ENCODE measurements at places on chromosomes 2 and 18. TPM values are rescaled to one million over a fixed set of nuclear protein-coding genes. Genes with fewer than 3 reads are reported as not detected.

TCF7L1 gene
- 2.2 TPM for total RNA-seq

FKBP1B gene
- 5.3 TPM for total RNA-seq

IL36G gene
- total RNA-seq = not detected

RFX8 gene
- total RNA-seq = 46.7 TPM

SCN9A gene
- total RNA-seq = 0.78 TPM

ANKRD62 gene
- not detected for total RNA-seq

SP3 gene
- 135 TPM for total RNA-seq

MC4R gene
- not detected for total RNA-seq

RESP18 gene
- total RNA-seq = not detected

CRYGD gene
- total RNA-seq = not detected

OTOF gene
- under 0.01 TPM for total RNA-seq

PSD4 gene
- total RNA-seq = 1.5 TPM

SLC23A3 gene
- total RNA-seq = 0.73 TPM

BOLL gene
- total RNA-seq = not detected

ABCB6 gene
- 30.9 TPM for total RNA-seq

SPATA3 gene
- not detected for total RNA-seq

GREB1L gene
- 1.8 TPM for total RNA-seq

DRC1 gene
- total RNA-seq = not detected

ASPRV1 gene
- total RNA-seq = 0.20 TPM

NEU4 gene
- total RNA-seq = not detected

STK36 gene
- total RNA-seq = 24.0 TPM

IL36RN gene
- not detected for total RNA-seq

CCDC141 gene
- total RNA-seq = under 0.01 TPM

TSHZ1 gene
- 8.1 TPM for total RNA-seq

DSC2 gene
- not detected for total RNA-seq

POLR1B gene
- 33.2 TPM for total RNA-seq

B3GNT7 gene
- not detected for total RNA-seq

SEH1L gene
- total RNA-seq = 68.0 TPM

RAB6C gene
- total RNA-seq = not detected

LAMA1 gene
- 48.1 TPM for total RNA-seq

MCFD2 gene
- total RNA-seq = 100 TPM

DNPEP gene
- 69.4 TPM for total RNA-seq

ASB18 gene
- total RNA-seq = not detected

TXNDC2 gene
- total RNA-seq = under 0.01 TPM

ANTXR1 gene
- total RNA-seq = 29.5 TPM

RPRM gene
- not detected for total RNA-seq

SERPINB3 gene
- not detected for total RNA-seq

ADAM23 gene
- 3.7 TPM for total RNA-seq

BOK gene
- 11.4 TPM for total RNA-seq

MARCO gene
- total RNA-seq = under 0.01 TPM

RFTN2 gene
- total RNA-seq = 4.4 TPM

IMMT gene
- total RNA-seq = 84.3 TPM
